ENCODE measurements at places on chromosomes 16 and 17. TPM values are rescaled to one million over a fixed set of nuclear protein-coding genes. Genes with fewer than 3 reads are reported as not detected.

Gene TXNDC11
- polyA plus RNA-seq, result 63.5 TPM

Gene PTGES3L
- 0.13 TPM for polyA plus RNA-seq

Gene SPN
- polyA plus RNA-seq, result 0.90 TPM

Gene GRIN2A
- polyA plus RNA-seq, result 0.07 TPM

Gene TP53I13
- 42.6 TPM for polyA plus RNA-seq

Gene DHRS7C
- polyA plus RNA-seq, result not detected

Gene CUEDC1
- 4.9 TPM for polyA plus RNA-seq

Gene PMP22
- 9.1 TPM for polyA plus RNA-seq

Gene NHLRC4
- not detected for polyA plus RNA-seq

Gene TMEM88
- polyA plus RNA-seq, result 3.3 TPM

Gene KRTAP2-3
- polyA plus RNA-seq, result not detected

Gene TP53TG3B
- polyA plus RNA-seq, result not detected

Gene PIRT
- polyA plus RNA-seq, result not detected

Gene TP53TG3D
- 0.21 TPM for polyA plus RNA-seq

Gene MTSS2
- 95.7 TPM for polyA plus RNA-seq

Gene MT1G
- 9,444 TPM for polyA plus RNA-seq

Gene NHERF2
- 205 TPM for polyA plus RNA-seq

Gene CBLN1
- polyA plus RNA-seq, result 0.14 TPM

Gene SEZ6
- polyA plus RNA-seq, result not detected

Gene PIP4K2B
- polyA plus RNA-seq, result 9.0 TPM

Gene PKD1
- 20.6 TPM for polyA plus RNA-seq

Gene DECR2
- polyA plus RNA-seq, result 210 TPM

Gene PDF
- 22.2 TPM for polyA plus RNA-seq

Gene CDRT15L2
- polyA plus RNA-seq, result not detected

Measured in liver (tissue), 10 donors.